ENCODE measurements at places on chromosomes 7 and 10.

- no peak for DNase-seq
These were observed 70.2 kb downstream of the ZRANB1 start for GRCh38 chr10:125011926-125012705.

DNA sequence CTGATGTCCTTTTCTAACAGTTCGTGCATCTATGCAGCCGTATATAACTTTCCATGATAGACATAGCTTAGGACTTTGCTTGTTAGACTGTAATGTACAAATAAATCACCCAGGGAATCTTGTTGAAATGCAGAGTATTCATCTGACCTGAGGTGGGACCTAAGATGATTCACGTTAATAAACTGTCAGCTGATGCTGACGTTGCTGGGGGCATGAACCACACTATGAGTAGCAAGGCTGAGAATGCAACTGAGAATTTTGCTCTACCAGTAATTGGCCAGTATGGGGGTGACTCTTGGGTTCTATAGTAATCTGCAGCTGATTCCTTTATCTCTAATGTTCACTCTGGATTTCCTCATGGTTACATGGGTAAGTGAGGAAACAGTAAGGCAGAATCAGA is 130.1 kb upstream of the MALRD1 start:
- DNase-seq = no peak

DNA sequence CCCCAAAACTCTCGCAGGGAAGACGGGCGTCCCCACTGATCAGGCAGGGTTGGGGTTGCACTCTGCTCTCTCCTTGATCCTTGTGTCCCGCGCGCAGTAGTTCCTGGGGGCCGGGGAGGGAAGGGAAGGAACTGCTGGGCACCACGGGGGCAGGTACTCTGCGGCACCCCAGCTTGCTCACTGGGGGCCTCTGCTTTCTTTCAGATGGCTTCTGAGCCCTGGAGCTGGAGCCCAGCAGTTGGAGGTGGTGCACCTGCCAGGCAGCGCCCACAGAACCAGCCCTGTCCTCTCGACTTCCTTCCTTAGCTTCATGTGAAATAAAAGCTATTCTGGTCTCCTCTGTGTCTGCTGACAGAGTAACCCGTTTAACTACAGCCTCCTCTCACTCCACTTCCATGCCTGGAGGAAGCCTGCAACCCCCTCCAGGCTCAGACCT is 12.2 kb downstream of the PLAC9 start:
- no peak for DNase-seq

DNA sequence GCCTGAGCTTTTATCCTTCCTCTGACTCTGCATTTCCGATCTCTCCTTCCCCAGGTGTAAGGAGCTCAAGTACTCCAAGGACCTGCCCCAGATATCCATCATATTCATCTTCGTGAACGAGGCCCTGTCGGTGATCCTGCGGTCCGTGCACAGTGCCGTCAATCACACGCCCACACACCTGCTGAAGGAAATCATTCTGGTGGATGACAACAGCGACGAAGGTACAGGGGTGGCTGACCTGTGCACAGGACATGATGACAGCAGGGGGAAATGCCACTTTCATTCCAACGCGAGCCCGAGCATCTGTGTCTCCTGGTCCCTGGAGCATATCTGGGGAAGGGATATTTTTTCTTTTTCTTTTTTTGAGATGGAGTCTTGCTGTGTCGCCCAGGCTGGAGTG is 256.2 kb downstream of the GALNT17 start:
- DNase-seq = no peak

GRCh38 chr10:131641231-131641630 is 259.6 kb upstream of the PPP2R2D start:
- DNase-seq = no peak

- DNase-seq = no peak
These were observed 81.4 kb downstream of the ABI1 start for GRCh38 chr10:26779176-26779860.

GRCh38 chr7:158035343-158035742 is 552.3 kb downstream of the PTPRN2 start:
- DNase-seq = no peak

DNA sequence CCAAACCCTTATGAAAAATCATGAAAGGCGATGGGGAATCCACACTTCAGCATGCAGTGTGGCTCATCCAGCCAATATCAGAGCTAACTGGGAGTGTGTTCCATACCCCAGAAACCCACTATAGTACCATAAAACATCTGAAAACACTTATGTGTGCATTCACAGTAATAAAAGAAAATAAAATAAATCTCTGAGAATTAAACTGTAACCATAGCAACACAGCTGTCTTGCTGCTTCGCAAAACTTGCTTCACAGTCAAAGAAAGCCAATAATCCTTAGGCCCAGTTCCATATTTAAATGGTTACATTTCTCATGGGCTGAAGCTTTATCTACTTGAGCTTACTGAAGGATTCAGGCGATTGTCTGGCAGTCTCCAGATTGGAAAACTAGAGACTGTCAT is 19.9 kb upstream of the POLR1F start:
- DNase-seq = no peak

- no peak for DNase-seq
These were observed 978.6 kb downstream of the SORCS1 start for GRCh38 chr10:106185951-106186350.

DNA sequence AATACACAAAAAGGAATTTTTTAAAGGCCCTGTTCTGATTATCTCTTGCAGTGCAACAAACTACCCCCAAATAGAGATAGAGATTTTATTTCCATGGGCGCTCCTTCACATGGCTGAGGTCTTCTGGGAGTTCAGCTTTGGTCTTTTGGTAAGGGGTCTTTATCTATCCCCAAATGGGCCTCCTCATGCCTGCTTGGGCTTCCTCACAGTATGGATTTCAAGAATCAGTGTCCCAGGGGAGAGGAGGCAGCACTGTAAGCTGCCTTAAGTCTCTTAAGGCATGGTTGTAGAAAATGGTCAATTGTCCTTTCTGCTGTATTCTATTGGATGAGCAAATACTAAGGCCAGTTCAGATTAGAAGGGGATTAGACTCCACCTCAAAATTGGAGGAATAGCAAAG is 966.2 kb downstream of the TYW1 start:
- DNase-seq = no peak

DNA sequence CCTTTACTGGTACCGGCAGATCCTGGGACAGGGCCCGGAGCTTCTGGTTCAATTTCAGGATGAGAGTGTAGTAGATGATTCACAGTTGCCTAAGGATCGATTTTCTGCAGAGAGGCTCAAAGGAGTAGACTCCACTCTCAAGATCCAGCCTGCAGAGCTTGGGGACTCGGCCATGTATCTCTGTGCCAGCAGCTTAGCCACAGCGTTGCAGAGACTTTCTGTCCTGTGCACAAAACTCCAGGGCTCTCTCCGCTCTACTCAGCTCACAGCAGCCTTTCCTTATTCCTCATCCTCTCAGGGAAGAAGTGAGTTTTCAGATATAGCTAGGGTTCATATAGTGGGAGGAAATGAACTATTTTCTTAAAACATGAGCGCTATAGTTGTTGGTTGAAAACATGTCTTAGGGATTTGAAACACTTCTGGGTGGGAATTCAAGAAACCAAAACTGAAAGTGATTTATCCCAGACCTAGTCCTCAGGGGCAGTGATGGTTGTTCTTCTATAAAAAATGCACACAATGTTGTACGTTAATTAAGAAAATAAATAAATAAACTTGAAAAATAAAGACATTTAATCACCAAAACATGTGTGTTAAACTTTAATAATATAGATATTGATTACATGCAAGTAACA is 150.2 kb upstream of the PRSS58 start:
- DNase-seq = no peak

- no peak for DNase-seq
These were observed 800 bp downstream of the MINDY3 start for GRCh38 chr10:15859509-15859905.

DNA sequence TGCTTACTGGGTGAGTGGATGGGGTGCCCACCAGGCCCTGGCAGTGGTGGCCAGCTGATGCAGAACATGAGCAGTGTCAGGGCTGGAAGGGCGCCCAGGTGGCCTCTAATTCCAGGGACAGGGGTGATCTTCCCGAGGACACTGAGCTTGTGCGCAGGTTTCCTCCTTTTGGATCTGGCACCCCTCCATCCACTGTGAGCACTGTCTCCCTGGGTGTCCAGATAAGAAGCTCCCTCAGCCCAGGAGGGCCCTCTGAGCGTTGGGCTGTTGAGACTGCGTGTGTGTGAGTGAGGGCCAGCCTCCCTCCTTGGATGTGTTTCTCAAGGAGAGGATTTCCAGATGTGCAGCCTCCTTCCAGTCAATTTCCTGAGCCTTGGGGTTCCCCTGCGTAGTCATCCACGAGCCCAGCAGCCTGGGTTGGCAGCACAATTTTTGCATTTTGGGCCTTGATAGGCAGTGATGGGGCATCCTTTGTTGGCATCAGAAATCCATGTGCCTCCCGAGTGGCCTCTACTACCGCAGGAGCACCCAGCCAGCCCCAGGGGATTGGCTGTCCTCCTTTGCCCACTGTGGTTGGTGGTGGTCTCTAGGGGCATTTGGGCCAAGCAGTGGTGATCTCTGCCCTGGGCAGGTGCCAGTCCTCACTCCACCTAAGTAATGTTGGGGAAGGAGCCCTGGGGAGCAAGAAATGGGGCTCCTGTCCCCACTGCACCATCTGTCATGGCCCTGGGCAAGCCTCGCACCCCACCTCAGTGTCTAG is 20.9 kb upstream of the BTBD16 start:
- peak; percentile 49 for DNase-seq

- no peak for DNase-seq
These were observed 17.0 kb downstream of the FRMPD2 start for GRCh38 chr10:48257407-48257961.

GRCh38 chr10:3992382-3993178 is 207.6 kb upstream of the KLF6 start:
- no peak for DNase-seq

DNA sequence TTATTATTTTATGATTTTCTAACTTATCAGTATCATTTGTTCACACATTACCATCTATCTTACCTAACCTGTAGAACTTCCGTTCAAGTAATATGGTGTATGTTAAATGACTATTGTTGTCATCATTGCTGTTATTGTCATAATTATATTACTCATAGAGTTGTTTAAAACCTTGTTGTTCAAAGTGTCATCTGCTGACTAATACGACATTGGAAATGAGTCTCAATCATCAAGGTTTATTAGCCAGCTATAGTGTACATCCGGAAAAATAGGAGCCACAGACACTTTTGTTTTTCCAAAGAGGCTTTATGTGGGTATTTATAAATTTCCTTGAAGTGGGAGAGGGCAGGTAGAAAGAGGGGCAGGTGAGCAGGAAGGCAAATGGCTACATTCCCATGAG is 386.9 kb upstream of the LRRTM3 start:
- no peak for DNase-seq

DNA sequence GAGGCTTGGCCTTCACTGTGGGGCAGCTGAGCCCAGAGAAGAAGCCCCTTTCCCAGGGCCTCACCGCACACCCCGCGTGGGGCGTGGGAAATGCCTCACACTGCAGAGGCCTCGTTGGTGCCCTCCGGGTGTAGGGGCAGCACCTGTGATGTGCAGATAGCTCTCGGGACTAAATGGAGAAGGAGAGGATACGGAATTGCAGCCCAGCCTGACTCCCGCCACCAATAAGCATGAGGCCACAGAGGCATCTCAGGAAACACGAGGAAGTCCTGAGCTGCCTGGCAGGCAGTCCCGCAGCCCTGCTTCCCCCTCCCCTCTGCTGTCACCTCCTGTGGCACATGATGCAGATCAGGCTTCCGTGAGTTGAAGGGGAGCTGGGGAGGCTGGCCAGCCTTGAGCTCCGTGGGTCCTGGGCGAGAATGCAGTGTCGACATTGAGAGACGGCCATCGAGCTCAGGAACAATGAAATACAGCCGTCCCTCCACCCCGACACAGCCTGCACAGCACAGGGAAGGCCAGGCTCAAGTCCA is 59.6 kb upstream of the PPP2R2D start:
- peak; percentile 43 for DNase-seq

DNA sequence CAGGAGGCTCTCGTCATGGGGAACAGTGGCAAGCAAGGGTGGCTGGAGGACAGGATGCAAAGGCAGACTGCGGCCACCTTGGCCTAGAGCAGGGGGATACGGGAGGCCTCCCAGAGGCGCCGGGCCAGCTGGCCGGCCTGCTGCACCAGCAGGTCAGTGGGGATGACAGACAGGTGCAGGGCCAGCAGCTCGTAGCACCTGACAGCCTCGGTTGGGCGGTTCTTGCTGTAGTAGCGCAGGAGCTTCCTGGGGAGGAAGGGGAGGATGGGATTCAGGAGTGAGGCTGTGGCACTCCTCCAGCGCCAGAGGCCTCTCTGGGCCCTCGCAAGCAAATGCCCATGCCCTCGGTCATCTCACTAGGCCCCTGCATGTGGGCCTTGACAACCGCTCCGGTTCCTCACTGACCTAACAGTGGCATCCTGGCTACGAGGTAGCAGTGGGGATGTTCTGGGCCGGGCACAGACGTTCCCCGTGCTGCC is 2.5 kb upstream of the PYROXD2 start:
- no peak for DNase-seq

DNA sequence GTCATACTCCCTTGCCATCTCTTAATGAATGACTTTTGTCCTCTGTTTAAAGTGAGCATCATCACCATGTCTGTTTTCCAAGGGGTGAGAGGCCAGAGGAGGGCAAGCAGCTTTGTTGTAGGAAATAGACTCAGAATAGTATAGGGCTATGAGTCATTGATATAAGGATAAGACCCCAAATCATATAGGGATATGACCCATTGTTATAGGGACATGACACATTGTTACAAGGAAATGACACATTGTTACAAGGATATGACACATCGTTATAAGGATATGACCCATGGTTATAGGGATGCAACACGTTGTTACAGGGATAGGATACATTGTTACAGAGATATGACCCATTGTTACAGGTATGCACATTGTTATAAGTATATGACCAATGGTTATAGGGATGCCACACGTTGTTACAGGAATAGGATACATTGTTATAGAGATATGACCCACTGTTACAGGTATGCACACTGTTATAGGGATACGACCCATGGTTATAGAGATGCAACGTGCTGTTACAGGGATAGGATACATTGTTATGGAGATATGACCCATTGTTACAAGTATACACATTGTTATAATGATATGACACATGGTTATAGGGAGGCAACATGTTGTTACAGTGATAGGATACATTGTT is 311.1 kb upstream of the ADARB2 start:
- DNase-seq = no peak

DNA sequence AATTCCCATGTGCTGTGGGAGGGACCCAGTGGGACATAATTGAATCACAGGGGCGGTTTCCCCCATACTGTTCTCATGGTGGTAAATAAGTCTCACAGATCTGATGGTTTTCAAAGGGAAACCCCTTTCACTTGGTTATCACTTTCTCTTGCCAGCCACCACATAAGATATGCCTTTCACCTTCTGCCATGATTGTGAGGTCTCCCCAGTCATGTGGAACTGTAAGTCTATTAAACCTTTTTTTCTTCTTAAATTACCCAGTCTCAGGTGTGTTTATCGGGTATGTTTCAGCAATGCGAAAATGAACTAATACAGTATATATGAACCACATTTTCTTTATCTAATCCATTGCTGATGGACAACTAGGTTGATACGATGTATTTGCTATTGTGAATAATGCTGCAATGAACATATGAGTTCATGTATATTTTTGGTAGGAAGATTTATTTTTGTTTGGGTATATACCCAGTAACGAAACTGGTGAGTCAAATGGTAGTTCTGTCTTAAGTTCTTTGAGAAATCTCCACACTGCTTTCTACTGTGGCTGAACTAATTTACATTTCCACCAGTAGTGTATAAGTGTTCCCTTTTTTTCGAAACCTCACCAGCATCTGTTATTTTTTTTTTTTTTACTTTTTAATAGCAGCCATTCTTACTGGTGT is 70.0 kb upstream of the HGF start:
- no peak for DNase-seq

GRCh38 chr10:93515071-93516005 is 18.9 kb downstream of the CEP55 start:
- no peak for DNase-seq

- DNase-seq = no peak
These were observed 350.6 kb upstream of the MKI67 start for GRCh38 chr10:128476845-128477244.

Data from Right ventricle myocardium inferior (tissue), 1 donor.